ENCODE measurements at places on chromosomes 4 and X.

DNA sequence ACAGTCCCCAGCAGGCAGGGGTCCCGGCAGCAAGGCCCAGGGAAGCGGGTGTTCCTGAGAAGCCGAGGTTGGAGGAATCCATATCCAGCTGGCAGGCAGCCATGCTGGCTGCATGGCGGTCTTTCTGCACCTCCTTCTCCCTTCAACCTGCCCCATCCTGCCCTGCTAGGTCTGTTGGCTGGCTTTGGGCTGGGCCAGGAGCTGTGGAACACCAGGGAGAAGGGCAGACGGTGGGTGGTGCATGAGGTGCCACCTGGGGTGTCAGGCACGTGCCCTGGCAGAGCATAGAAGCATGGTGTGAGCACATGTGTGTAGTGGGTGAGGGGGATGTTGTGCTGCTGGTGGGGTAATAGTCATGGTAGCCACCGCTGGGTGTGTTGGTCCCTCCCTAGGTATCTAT is 150.1 kb downstream of the PJA1 start:
- DNase-seq: no peak

GRCh38 chr4:41358647-41359421 is 102.1 kb downstream of the UCHL1 start:
- DNase-seq: peak; percentile 85

- peak; percentile 75 for DNase-seq
These were observed 85.0 kb upstream of the FAM241A start for GRCh38 chr4:112060212-112060611.

- no peak for DNase-seq
These were observed 364.1 kb downstream of the FSTL5 start for GRCh38 chr4:161799710-161800109.

DNA sequence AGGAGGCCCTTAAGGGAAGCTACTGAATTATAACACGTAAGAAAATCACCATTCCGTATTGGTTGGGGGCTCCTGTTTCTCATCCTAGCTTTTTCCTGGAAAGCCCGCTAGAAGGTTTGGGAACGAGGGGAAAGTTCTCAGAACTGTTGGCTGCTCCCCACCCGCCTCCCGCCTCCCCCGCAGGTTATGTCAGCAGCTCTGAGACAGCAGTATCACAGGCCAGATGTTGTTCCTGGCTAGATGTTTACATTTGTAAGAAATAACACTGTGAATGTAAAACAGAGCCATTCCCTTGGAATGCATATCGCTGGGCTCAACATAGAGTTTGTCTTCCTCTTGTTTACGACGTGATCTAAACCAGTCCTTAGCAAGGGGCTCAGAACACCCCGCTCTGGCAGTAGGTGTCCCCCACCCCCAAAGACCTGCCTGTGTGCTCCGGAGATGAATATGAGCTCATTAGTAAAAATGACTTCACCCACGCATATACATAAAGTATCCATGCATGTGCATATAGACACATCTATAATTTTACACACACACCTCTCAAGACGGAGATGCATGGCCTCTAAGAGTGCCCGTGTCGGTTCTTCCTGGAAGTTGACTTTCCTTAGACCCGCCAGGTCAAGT is 6.9 kb upstream of the MSANTD1 start:
- DNase-seq: no peak

GRCh38 chrX:47515941-47516665 is 33.1 kb upstream of the ZNF41 start:
- DNase-seq: no peak

DNA sequence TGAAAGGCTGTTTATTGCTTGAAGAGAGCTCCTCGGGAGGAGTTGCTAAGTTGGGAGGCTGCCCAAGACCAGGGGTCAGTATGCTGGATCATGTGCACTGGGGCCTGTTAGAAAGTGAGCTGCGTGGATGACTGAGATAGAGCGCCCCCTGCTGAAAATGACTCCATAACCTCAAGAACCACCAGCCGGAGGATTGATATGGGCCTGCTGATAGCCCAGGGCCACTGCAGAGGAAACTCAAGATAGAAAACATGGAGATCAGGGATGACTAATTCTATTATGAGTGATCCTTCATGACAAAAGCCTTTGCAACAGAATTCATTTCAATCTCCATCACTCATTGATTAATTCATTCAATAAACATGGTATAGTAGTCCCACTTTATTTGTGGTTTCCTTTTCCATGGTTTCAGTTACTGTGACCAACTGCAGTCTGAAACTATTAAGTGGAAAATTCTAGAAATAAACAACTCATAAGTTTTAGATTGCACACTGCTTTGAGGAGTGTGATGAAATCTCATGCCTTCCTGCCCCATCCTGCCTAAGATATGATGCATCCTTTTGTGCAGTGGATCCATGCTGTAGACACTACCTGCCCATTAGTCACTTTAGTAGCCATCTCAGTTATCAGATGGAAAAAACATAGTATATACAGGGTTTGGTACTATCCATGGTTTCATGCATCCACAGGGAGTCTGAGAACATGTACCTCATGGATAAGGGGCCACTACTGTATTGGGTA is 126.7 kb upstream of the MBNL3 start:
- peak; percentile 70 for DNase-seq

DNA sequence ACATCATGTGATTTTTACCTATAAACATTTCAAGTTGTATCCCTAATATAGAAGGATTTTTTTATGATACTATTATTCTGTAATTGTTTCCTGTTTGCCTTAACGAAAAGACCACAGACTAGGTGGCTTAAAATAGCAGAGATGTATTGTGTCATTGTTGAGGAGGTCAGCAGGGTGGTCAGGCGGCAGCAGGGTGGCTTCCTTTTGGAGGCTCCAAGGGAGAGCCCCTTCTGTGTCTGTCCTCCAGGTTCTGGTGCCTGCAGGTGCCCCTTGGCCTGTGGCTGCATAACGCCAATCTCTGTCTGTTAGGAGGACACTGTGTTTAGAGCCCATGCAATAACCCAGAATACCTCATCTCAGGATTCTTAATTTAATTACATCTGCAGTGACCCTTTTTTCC is 118.1 kb downstream of the TBL1X start:
- DNase-seq: no peak

DNA sequence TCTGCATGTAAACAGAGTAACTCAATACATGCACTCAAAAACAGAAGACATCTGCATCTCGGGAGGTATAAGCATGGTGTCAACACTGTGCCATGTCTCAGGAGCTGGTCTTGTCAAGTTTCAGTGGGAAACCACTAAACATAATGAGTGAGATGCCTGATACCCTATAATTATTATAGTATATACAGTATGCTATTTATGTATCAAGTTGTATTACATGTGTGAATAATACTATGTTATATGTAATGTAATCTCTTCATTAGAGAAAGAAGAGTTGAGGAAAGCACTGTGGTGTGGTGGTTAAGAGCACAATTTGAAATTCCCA is 2.5 kb downstream of the PPBP start:
- no peak for DNase-seq

- no peak for DNase-seq
These were observed 2.0 kb downstream of the CPE start for GRCh38 chr4:165380805-165381204.

DNA sequence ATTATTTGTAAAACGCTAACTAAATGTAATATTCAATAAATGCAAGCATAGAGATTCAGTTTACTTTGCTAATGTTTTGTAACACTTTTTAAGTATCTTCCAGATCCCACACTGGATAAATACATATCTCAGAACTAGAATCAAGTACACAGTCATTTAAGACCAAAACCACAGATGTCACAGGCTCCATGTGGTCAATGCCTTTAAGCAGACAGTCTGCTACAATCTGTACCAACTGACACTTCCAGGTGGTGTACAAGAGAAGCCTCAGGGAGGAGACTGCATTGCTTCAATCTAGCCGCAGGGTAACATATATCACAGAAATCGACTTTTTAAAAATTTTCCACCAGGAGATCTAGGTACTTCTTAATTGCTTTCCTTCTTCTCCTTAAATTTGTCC is 229.6 kb upstream of the DIAPH2 start:
- no peak for DNase-seq

DNA sequence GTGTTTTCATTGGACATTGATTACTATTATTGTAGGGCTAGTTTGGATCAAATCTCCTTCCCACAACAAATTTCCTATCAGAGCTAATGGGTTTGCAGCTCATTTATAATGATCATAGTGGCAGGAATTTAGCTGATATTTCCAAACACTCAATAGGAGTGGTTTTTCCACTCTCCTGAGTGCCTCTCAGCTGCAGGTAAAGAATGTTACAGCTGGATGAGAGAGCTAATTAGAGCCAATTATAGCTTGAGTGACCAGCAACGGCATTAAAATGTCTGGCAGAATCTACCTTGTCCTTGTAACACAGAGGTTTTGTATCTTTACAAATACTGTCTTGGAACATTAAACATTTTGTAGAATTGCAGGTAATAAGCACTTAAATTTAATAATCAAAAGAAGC is 602.8 kb upstream of the EPHA5 start:
- DNase-seq: no peak

DNA sequence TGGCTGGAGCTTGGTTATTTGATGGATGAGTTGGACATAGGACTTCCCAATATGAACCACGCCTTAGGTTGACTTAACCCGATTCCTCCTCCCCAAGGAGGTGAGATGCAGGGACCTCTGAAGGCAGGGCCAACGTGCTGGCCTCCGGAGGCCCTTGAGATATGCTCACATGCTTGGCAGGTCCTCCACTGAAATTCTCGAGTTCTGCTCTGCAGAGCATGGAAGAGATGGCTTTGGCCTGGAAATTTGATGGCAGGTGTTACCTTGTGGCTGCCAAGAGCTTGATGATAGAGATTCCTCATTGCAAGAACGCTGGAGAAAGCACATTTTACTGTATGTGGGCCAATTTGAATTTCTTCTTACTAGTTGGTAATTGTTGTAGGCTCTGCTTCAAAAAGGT is 117.4 kb upstream of the LIMCH1 start:
- DNase-seq: no peak

DNA sequence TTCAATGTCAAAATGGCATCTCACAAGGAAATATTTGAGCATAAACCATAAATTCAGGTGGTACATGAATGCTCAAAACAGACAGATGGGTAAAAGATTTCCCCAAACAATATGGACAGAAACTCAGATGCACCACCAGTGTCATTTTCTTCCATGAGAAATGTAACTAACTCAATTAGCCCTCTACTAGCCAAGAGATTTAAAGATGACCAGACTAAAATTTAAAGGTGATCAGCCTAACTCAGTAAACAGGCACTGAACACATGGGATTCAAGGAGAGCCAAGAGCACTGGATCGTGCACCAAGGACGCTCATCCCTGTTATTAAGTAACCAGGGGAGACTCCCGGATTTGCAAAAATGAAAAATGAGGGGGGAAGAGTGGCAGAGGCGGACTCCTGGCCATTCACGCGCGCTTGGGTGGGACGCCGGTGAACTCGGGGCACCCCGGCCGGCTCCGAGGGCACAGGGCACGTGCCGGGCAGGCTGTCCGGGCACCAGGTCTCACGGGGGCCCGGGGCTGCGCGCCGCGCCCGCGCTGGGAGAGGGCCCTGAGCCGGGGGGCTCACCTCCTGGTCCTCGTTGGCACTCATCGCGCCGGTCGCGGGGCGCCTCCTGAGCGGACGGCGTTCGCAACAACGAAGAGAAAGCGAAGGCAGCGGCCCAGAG is 490 bp downstream of the RWDD4 start:
- DNase-seq: peak; percentile 42

DNA sequence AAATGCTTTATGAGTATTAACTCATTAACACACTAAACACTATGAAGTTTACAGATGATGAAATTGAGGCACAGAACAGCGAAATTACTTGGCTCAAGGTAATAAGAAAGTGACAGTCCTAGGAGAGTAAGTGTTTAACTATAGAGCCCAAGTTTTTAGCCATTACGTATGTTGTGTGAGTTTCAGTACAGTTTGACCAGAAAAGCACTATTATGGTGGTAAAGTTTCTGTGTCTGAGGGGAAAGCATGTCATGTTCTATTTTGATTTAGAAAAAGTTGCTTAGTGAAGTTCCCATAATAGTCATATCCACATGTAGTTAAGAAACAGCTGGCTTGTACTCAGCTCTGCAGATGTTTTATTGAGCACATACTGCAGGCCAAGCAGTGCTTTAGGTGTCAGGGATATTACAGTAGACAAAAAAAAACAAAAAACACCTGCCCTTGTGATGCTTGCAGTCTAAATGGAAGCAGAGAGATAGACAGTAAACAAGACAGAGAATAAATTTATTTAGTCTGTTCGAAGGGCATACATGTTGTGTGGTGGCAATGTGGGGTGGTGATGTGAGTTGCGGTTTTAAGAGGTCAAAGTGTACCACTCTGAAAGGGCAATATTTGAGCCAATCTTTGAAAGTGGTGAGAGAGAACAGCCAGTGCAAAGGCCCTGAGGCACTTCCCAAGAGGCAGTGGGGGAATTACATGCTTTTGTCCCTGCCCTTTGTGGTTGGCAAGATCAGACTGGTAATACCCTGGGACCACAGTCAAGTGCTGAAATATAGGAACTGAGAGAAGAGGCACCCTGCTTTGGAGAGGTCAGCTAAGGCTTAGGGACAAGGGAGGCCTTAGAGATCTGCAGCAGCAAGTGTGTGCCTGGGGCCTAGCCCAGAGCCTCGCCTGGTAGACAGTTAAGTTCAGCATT is 6.2 kb downstream of the TMEM131L start:
- no peak for DNase-seq

DNA sequence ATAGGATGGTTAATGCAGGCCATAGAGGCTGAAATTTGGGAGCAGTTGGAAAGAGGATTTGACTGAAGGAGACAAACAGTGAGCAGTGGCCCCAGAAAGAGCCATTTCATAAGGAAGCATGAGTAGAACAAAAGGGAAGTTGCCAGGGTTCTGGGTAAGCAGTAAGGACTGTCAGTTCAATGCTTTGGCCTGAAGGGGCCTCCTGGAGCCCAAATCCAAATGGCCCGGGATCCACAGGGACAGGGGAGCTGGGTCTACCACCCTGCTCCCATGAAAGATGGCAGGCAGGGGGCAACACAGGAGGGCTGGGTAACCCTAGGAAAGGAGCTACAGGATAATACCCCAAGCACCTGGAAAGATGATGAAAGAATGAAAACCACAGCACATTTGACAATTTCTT is 4.1 kb upstream of the INTS6L start:
- peak; percentile 63 for DNase-seq

All from GM23338 (cell line).